ENCODE measurements at places on chromosomes 3 and 15.

- DNase-seq: no peak
Observed at GRCh38 chr3:161531930-161532329, 35.3 kb downstream of the OTOL1 start.

DNA sequence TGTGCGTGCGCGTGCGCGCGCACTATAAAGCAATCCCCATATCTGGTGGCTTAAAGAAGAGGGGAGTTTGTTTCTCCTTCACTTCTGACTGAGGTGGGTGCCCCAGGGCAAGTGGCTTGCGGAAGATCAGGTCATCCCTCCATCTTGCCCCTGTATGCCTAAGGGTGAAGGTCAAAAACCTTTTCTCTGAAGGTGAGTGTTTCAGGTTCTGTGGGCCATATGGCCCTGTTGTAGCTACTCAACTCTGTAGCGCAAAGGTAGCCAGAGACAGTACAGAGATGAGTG, 5.5 kb downstream of the ABTB1 start:
- no peak for DNase-seq

DNA sequence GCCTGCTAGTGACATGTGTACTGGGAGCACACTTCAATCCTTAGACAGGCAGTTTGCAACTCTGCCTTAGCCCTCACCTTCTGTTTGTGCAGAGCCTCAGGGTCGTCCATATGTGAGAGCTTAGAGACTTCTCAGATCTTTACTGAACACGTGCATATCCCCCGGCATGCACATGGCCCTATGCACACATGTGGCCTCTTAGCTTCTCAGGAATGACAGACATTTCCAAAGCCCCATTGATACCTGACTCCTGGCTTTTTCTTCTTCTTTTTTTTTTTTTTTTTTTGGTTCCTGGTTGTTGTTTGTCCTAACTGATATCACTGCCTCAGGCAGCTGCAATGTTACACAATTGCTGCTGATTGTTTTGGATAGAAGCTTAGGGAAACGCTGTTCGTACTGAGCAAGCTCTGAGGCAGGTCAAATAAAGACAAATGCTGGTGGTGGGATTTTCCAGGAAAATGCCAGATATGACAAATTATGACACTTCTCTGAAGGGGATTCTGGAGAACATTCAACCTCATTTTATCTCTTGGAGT, 107.2 kb upstream of the RGMA start:
- DNase-seq: no peak

DNA sequence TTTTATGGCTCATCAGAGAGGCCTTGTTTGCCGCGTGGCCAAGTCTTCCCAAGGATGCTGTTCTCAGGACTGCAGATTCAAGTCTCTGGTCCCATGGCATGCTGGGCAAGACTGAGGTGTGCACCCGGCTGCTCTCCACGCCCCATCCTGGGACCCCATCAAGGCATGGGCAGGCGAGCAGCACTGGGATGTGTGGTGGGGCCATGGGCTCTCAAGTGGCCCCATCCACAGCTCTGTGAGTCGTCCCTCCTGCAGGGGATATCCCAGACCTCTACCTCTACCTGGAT, 13.1 kb upstream of the GP9 start:
- DNase-seq: no peak

DNA sequence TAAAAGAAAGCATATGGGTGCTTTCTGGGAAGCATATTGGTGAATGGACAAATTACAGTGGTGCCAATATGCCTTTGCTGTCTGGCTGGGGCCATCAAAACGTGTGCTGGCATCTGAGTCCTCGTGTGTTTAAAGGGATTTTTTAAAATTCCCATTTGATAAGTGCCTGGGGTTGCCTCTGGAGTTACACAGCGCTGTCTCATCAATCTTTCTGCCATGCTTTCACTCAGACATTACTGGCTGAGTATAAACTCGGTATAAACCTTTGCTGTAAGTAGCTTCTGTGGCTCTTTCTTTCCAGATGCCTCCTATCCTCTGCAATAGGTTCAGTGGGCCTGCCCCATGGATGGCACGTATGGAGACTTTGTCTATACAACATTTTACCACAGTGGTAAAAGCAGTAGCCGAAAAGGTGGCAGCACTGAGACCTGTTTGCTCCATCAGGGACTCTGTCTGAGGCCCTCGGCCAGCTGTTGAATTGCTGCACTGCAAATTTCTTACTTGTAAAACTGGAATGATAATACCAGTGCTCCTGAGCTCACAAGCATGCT, 195.5 kb downstream of the LPP start:
- DNase-seq: no peak

- no peak for DNase-seq
Observed at GRCh38 chr3:8279476-8279875, 222.1 kb upstream of the LMCD1 start.

GRCh38 chr3:181549266-181549665, 162.5 kb upstream of the SOX2 start:
- DNase-seq: no peak

- no peak for DNase-seq
Observed at GRCh38 chr3:17911986-17912760, 169.7 kb upstream of the TBC1D5 start.

- no peak for DNase-seq
Observed at GRCh38 chr3:64551697-64552096, 136.1 kb downstream of the ADAMTS9 start.

DNA sequence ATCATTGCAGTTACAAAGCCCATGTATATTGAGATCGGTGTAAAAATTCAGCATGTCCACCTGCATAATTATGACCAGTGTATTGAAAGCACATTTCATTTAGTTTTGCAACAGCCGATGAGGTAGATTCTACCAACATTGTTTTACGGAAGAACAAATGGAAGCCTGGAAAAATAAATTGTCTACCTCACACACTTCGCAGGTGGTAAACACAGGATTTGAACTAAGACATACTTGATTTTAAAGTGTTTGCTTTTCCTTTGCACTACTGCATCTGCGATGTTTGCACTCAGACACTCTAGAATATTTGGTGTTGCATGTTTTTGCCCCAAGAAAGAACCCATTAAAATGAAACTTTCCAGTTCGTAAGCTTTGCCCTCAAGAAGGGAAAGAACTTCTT, 148.4 kb downstream of the PGPEP1L start:
- no peak for DNase-seq

DNA sequence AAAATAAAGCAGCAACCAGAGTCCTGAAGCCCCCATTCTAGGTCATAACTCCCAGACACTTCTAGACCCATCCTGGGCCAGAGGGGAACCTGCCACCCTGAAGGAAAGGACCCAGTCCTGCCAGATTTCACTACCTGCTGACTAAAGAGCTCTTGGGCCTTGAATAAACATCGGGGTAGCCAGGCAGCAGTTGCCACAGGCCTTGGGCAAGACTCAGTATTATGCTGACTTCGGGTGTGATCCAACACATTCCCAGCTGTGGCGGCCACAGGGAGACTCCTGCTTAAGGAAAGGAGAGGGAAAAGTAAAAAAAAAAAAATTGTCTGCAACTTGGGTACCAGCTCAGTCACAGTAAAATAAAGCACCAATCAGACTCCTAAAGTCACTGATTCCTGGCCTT, 23.8 kb downstream of the NEDD4 start:
- no peak for DNase-seq

- no peak for DNase-seq
Observed at GRCh38 chr3:111662907-111663306, 67.8 kb upstream of the ZBED2 start.

- DNase-seq: no peak
Observed at GRCh38 chr15:74937272-74937589, 642 bp downstream of the COX5A start.

GRCh38 chr15:89299896-89300295, 34.7 kb downstream of the POLG start:
- peak; percentile 28 for DNase-seq

- no peak for DNase-seq
Observed at GRCh38 chr15:57138349-57138788, 219.9 kb downstream of the TCF12 start.

DNA sequence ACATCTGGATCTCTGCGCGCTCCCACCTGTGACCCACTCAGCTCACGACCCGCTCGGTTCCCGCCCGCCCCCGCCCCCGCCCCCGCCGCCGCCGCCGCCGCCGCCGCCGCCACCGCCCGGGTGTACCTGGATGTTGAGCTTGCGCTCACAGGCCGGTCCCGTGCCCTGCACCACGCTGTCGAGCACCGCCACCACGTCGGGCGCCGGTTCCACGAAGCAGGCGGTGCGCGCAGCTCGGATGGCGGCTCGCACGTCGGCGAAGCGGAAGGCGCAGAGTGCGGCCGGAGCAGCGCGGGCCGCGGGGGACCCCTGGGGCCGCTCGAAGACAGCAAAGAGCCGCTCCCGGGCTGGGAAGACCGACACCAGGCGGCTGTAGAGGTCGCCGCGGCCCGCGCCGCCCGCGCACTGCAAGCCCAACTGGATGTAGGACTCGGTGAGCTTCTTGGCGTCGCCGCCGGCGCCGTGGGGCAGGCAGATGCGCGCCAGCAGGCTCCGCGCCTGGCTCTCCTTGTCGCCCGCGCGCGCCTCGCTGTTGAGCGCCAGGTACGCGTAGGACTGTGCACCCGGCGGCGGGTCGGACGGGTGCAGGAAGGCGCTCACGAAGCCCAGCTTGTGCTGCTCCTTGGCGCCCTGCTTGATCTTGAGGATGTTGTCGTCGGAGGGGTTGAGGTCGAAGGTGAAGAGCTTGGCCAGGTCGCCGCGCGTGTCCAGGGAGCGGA, 1.1 kb downstream of the PLXND1 start:
- DNase-seq: no peak

DNA sequence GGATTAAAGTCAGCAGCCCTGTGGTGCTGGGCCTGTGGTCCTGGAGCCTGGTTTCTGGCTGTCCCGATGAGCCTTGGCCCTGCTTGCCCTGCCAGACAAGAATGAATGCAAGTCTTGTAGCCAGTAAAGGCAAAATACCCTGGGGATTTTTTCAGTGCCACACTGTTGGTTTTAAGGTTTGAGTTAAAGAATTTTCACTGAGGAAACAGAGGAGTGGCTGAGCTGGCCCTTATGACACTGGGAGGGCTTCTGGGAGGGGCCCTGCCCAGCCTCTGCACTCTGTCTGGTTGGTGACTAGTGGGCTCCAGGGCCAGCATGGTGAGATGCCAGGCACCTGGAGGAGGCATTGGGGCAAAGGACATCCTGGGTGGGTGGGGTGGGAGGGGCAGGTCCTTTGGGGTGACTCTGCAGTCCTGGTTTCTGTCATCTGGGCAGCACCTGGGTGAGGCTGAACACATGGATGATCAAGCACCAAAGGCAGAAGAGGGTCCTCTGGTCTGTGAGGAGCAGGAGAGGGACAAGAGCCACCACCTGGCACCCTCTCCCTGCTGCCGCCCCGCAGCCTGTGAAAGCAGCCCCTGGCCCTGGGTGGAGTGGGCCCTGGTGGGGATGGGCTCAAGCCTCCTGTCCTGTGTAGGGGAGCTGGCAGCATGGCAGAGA, 12.5 kb upstream of the PLA2G4E start:
- DNase-seq: no peak

DNA sequence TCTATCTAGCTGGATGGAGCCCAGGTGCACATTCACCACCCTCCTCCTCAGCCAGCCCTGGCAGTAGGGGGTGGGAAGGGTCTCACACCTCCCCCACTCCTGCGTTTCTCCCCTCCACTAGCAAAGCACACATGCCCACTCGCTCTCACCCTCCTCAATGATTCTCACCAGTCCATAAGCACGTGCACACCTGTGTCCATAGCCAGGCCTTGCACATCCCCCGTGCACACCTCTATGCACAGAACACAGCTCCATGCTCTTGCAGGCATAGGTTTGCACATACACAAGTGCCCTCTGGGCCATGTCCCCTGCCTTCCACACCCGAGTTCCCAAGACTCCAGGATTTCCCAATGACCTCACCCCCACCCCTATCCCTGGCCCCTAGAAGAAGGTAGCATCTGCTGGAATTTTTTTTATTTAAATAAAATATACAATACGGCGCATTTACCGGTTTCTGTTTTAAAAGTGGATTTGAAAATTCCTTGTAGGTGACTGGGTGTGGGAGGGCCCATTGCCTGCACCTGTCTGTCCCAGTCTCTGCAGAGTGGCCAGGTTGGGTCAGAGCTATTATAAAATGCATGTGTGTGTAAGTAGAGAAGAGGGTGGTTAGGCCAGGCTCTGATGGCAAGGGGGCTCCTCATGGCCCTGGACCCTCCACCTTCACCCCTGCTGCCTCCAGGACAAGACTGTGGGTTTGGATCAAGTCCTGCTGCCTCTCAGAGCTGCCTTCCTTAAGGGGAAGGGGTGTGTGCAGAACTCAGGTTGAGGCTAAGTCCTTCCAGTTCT, 49.1 kb downstream of the HCN4 start:
- DNase-seq: no peak

All from AG09309 (cell line).